ENCODE measurements at places on chromosomes 2 and 18.

DNA sequence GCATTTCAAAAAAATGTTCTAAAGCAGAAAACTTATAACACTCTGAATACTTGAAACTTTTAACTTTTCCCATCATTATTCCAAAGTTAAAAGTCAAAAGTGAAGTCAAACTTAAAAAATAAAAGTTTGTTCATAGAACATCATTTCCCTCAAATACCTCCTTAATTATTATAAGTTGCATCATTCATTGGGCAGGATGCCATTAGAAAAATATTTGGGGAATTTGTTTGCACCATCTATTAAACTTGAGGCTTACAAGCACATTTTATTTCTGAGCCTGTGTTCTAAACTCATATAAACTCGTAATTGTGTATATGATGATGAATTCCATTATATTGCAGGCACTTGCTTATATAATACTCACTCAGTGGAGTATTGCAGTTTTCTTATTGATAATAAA lies 588.0 kb upstream of the NRXN1 start:
- DNase-seq: no peak

DNA sequence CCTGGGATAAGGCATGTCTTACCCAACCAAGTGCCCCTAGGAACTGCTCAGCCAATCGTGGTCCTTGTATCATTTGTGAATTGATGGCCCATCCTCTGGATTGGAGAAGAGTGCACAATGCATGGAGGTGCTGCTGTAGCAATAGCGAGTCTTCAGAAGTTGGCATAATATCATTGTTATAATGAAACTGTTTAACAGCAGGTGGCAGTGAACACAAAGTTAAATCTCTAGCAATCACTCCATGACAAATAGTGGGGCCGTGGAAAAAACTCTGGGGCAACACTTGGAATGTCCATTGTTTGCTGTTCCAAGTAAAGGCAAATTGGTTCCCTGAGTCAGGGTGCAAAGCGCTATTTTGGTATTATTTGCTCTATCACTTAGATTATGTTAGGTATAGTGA lies 11.4 kb downstream of the REG1A start:
- no peak for DNase-seq

DNA sequence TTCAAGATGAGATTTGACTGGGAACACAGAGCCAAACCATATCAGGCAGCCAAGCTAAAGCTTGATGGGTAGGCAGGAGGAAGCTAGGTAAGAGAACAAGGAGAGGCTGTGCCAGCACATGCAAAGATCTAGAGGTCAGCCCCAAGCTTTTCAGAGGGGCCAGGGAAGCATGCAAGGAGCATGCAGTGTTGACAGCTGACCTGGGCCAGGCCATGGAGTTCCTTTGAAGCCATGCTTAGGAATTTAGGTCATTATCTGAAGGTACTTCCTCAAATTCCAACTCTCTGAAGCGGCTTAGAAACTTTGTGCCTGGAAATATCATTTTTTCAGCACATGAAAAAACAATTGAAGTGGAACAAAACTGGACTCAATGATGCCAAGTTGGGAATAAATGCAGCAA lies 130.8 kb downstream of the SPAG16 start:
- DNase-seq: no peak

DNA sequence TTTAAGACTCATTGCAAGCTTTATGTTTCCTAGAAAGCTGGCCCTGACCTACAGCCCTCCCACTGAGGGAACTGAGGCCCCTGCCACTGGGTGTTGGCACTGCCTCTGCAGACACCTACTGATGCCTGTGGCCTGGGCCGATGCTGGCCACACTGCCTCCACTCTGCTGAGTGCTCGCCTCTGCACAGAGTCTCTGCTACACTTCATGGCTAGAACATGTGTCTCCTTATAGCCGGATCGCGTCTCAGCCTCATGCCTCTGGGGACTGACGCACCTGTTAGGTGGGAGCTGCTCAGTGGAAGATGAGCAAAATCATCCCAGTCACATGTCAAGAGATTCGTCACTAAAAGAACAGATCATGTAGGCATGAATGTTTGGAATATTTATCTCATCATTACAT lies 108.7 kb downstream of the RGPD3 start:
- no peak for DNase-seq

GRCh38 chr18:61635901-61636528 lies 256.8 kb downstream of the RNF152 start:
- peak; percentile 39 for DNase-seq

- DNase-seq: no peak
Observed at GRCh38 chr18:394987-395362, 105.5 kb downstream of the COLEC12 start.

GRCh38 chr2:220419647-220420046 lies 792.2 kb downstream of the SLC4A3 start:
- DNase-seq: no peak

DNA sequence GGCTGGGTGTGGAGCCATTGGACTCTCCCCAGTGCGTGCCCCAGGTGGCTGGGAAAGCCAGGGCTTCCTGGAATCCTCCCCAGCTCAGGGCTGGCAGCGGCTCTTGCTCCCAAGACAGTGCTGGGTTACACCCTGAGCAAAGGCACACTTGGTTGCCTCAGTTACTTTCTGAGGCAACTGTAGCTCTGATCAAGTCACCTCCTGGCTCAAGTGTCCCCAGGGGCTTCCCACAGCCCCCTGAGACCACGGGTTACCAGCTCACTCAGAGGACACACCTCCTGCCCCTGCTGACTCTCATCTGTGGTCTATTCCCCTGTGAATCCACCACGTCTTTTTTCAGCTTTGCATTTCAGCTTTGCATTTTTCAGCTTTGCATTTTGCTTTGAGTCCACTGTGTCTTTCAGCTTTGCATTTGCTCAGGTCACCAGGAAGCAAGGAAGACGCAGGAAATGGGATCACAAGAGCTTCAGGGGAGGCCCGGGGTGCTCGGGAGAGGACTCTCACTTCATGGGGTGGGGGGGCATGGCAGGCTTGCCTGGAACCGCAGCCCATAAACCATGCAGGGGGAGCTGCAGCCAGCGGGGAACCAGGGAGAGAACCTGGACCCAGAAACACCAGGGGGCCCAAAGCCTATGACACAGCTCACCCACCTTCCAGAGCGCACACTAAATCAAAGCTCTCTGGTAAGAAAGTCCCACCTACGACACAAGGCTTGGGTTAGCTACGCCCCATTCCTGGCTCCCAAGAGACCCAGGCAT lies 138.0 kb upstream of the ASB18 start:
- DNase-seq: no peak

GRCh38 chr2:235810846-235811245 lies 317.0 kb downstream of the AGAP1 start:
- no peak for DNase-seq

- peak; percentile 21 for DNase-seq
Observed at GRCh38 chr2:159249990-159250715, 36.4 kb downstream of the WDSUB1 start.

GRCh38 chr2:8675543-8675942 lies 6.3 kb upstream of the ID2 start:
- no peak for DNase-seq

- DNase-seq: peak; percentile 85
Observed at GRCh38 chr18:3790703-3791102, 340.7 kb downstream of the TGIF1 start.

DNA sequence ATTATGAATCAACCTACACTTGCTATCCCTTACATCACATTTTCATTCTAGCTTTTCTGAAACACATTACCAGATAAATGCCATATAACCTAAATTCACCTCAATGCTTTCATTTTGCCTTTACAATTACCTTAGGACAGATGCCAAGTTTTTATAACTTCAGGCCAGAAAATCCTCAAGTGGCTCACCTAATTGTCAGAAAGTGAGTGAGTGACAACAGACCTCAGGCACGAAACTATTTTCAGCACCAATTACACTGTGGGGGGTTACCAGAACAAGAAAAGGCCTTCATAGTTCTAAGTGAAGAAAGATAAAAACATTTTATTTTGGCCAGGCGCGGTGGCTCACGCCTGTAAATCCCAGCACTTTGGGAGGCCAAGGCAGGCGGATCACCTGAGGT lies 52.3 kb upstream of the ST8SIA5 start:
- DNase-seq: peak; percentile 68

- DNase-seq: peak; percentile 33
Observed at GRCh38 chr18:3454365-3455089, 4.6 kb downstream of the TGIF1 start.

- DNase-seq: no peak
Observed at GRCh38 chr2:230790981-230791380, 73.8 kb upstream of the ITM2C start.

DNA sequence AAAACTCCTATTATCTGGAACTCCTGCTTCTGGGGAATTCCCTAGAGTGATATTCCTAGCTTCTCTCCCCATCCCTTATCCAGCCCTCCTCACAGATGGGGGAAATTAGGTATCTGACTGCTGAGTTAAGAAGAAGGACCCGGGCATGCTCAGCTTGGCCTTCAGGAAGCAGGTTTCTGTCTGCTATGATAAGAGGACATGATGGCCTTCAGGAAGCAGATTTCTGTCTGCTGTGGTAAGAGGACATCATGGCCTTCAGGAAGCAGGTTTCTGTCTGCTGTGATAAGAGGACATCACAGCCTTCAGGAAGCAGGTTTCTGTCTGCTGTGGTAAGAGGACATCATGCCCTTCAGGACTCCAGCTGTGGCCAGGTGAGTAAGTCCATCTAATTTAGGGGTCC lies 65.2 kb downstream of the PLEKHM3 start:
- DNase-seq: no peak

- no peak for DNase-seq
Observed at GRCh38 chr2:157938556-157938955, 62.4 kb upstream of the ACVR1 start.

- peak; percentile 96 for DNase-seq
Observed at GRCh38 chr2:9336576-9337314, 86.6 kb downstream of the ITGB1BP1 start.

Measured in NCI-H1105 treated with DMSO at 0.1 percent for 48 hours (cell line).